ENCODE measurements at places on chromosomes 1 and 21. TPM values are rescaled to one million over a fixed set of nuclear protein-coding genes. Genes with fewer than 3 reads are reported as not detected.

EXTL1 gene
- 2.3 TPM for total RNA-seq

PDZK1 gene
- total RNA-seq: 0.37 TPM

NBPF6 gene
- total RNA-seq: not detected

SPATA45 gene
- total RNA-seq: not detected

OPRD1 gene
- total RNA-seq: 0.05 TPM

RHCE gene
- 0.85 TPM for total RNA-seq

HORMAD1 gene
- 0.26 TPM for total RNA-seq

CELA3B gene
- total RNA-seq: not detected

ATP1A4 gene
- total RNA-seq: 8.3 TPM

PRAMEF27 gene
- total RNA-seq: not detected

PLEKHO1 gene
- 49.9 TPM for total RNA-seq

FCRL2 gene
- 0.26 TPM for total RNA-seq

HAO2 gene
- 0.16 TPM for total RNA-seq

LPAR3 gene
- 12.8 TPM for total RNA-seq

CELF3 gene
- total RNA-seq: 0.37 TPM

LAMC1 gene
- 279 TPM for total RNA-seq

CXADR gene
- total RNA-seq: 44.2 TPM

KIF2C gene
- 9.4 TPM for total RNA-seq

PTPRF gene
- 48.7 TPM for total RNA-seq

HJV gene
- total RNA-seq: 9.4 TPM

FMOD gene
- 68.4 TPM for total RNA-seq

PGLYRP4 gene
- total RNA-seq: not detected

CCDC17 gene
- 0.85 TPM for total RNA-seq

SLC6A9 gene
- 6.1 TPM for total RNA-seq

Measured in urinary bladder (tissue), 4 donors.